ENCODE measurements at places on chromosomes 16 and 17.

GRCh38 chr16:15849209-15849981, 7.4 kb downstream of the MYH11 start:
- no peak for DNase-seq

DNA sequence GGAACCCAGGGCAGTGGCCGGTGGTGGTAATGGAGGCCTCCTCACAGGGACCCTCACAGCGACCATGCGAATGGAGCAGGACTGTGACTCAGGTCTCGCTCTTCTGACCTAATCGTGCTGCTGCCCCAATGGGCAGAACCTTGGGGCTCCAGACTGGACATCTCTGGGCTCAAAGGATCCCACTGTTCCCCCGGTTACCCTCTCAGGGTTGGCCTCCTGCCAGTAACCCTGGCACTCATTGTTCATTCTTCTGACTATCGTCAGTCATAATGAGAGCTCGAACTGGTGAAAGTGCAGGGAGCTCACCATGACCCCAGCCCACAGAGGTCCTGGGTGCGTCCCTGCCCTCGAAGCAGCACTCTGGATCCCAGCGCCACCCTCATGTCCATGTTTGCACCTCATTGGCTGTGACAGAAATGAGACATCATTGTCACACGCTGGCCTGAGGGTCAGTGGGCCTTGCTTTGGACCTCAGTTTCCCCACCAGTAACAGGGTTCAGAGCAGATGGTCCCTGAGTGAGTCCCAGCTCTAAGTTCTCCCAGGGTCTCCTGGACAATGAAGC, 4.0 kb upstream of the NPRL3 start:
- no peak for DNase-seq

DNA sequence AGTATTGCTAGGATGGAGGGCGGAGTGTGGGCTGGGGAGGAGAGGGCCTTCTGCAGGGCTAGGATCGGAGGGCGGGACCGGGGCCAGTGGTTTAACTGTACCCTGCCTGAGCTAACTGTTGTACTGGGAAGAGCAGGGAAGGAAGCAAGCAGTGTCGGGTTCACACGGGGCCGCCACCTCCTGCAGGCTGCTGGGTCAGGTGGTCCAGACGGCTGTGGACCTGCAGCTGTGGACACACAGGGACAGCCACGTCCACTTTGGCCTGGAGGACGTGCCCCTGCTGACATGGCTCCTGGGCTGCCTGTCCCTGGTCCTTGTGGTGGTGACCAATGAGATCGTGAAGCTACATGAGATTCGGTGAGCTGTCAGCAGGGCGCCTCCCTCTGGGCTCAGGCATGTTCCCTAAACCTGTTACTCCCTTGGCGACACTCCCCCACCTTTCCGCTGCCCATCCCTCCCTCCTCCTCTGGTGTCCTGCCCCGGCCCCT, 16.6 kb downstream of the CASKIN2 start:
- no peak for DNase-seq

DNA sequence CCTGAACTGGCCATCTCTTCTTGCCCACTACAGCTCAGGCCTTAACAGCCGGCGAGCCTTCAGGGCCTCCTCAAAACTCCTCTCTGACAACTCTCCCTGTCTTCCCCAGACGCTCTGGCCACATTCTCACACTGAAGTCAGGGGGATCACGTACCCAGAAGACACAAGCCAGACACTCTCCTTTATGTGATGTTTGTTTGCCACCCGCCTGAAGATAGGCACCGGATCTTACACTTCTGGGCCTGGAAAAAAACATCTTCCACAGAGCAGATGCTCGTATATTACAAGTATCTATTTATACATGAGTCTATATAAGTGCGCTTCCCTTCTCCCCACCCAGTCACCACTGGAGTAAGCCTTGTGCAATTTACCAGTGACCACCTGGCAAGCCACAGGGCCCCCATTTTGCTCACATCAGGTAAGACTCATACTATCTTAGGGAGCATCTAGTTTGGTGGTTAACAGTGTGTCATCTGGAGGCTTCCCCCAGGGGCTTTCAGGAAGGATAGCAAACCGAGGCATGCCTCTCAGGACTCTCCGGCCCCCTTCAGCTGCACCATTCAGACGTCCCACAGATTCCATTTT, 349.4 kb downstream of the SOX9 start:
- DNase-seq, result no peak

GRCh38 chr16:89137666-89138512, 33.7 kb upstream of the CDH15 start:
- no peak for DNase-seq

DNA sequence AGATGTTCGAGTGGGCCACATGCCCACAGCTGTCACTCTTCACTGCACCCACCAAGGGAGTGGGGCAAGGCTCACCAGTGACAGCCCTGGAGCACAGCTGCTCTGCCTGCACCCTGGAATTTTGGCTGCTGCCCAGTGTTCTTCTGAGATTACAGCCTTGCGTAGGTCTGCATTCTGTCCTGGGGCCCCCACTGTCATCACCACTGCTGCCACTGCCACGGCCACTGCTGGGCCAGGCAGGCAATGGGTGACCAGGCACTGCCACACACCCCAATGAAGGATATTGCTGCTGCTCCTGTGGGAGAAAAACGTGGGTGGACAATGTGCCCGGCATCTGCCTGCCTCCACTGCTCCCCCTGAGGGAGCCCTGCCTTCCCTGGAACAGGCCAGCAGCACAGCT, 1717.0 kb downstream of the TP53TG3F start:
- no peak for DNase-seq

GRCh38 chr17:10294180-10294579, 78.6 kb downstream of the MYH13 start:
- DNase-seq, result no peak

DNA sequence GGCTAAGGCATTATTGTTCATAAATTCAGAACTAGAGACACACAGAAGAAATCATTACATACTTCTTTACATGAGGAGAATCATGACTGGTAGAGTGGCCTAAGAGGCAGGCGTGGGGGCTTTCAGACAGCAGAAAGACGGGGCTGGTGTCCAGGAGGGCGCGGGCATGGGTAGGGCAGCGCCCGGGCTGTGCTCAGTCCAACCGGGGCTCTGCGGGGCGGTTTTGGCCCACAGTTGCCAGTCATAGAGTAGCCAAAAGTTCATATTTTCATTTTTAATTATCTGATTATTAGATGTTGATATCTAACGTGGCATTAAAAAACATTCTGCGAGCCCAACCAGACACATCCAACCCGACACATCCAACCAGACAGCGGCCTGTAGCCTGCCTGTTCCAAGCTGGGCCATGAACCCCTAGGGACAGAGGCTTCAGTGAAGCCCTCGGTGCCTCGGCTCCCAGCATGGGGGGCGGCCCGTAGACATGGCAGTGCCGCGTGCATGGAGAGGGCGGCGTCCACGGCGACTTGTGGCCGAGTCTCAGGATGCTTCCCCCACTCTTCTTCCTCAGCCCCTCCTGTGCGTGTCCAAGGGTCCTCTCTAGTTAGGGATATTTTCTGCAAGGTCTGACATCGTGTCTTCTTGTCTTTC, 162.4 kb upstream of the CHMP6 start:
- DNase-seq, result no peak

DNA sequence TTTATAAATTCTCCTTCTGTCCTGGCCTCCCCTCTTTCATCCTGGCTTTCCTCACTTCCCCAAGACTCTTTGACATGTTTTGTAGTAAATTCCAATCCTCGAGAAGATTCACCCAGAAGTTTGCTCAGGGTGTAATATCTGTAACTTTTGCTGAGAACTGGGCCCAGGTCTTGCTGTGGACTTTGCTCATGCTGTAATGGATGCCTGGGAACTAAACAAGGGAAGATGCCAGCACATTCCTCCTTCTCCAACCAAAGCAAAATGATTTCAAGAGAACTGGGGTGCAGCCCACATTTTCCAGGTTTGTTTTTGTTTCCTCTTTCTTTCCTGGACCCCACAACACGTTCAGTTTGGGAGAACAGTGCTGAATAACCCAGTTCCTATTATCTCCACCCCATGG, 6.6 kb upstream of the SALL1 start:
- DNase-seq, result no peak

DNA sequence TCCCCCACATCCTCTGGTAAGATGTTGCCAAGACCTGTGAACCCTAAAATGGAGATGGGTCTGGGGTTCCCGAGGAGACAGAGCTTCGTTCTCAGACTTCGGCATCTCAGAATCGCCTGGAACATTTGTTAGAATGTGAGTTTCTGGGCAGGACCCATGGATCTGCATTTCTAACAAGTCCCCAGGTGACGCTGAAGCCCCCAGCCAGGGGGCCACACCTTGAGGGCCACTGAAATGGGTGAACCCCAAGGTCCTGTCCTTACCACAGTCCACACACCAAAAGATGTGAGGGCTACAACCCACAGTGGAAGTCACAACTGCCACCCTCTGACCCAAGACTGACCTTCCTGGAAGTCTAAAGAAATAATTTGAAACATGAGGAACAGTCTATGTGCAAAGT, 14.0 kb downstream of the MPP3 start:
- DNase-seq, result no peak

GRCh38 chr17:34424814-34425491, 61.9 kb upstream of the CCL1 start:
- DNase-seq, result no peak

DNA sequence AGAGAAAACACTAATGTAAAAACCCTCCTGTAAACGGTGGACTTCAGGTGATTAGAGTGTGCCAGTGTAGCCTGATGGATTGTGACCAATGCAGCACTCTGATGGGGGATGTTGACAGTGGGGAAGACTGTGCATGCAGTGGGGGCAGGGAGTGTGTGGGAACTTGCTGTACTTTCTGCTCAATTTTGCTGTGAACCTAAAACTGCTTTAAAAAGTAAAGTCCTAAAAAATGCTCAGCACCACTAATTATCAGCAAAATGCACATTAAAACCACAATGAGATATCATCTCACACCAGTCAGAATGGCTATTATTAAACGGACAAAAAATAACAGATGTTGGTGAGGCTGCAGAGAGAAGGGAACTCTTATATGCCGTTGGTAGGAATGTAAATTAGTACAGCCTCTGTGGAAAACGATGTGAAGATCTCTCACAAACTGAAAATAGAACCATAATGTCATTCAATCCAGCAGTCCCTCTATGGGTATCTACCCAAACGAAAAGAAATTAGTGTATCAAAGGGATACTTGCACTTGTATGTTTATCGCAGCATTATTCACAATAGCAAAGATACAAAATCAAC, 9.7 kb upstream of the ULK2 start:
- no peak for DNase-seq

DNA sequence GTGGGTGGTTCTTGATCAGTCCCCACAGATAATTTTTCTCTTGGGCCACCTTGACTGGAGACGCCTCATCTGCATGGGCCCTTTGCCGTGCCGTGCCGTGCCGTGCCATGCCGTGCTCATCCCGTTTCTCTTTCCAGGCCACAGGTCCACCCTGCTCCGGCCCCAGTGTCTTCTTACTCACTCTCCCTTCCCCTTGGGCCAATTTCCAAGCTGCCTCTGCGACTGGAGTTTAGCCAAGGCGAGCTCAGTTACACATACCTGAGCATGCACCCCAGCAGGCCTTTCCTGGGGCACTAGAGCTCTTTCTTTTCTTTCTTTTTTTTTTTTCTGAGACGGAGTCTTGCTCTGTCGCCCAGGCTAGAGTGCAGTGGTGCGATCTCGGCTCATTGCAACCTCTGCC, 40.5 kb upstream of the MGAT5B start:
- no peak for DNase-seq

- no peak for DNase-seq
Observed at GRCh38 chr17:9900784-9901183, 4.3 kb downstream of the RCVRN start.

All from thymus (tissue), 14 donors.